ENCODE measurements at places on chromosomes 11 and 22.

DNA sequence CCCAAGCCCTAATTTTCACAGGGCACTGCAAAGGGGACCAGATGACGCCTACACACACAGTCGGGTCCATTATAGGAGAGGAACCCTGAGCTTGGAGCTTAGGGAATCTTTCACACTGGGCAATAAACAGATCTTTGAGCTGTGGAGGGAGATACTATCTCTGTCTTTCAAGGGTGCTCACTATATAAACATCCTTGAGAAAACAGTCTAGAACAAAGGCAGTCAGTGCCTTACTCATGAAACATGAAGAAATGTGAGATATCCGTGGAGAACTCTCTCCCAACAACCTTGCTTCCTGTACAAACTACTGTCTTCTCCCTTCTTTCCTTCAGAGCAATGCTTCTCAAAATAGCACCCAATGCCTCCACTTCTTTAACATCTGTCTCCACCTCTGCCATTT is 109.0 kb upstream of the APOA1 start:
- no peak for DNase-seq

GRCh38 chr11:116730601-116731000 is 42.2 kb downstream of the BUD13 start:
- DNase-seq, result no peak

- no peak for DNase-seq
Observed at GRCh38 chr11:36619502-36619901, 21.5 kb upstream of the RAG2 start.

DNA sequence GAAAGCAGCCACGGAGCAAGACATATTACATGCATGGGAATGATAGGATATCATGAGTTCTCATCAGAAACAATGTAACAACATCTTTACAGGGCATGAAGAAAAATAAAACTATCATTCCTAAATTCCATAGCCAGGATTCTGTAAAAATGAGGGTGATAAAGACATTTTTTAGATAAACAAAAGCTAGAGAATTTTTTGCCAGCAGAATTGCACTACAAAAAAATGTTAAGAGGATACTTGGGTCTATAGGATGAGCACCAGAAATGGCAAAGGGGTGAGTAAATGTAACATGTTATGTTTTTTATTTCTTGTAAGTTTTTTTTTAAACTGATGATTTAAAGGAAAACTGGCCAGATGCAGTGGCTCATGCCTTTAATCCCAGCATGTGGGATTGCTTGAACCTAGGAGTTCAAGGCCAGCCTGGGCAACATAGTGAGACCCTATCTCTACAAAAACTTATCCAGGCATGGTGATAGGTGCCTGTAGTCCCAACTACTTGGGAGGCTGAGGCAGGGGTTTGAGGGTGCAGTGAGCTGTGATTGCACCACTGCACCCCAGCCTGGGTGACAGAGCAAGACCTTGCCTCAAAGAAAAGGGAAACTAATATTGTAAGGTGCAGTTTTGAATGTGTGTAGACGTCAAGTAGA is 33.2 kb downstream of the TBX1 start:
- no peak for DNase-seq

GRCh38 chr11:8871171-8871775 is 39.7 kb upstream of the AKIP1 start:
- DNase-seq, result no peak

- DNase-seq, result no peak
Observed at GRCh38 chr11:120516461-120517389, 5.2 kb downstream of the GRIK4 start.

- DNase-seq, result no peak
Observed at GRCh38 chr11:116499396-116500003, 273.3 kb downstream of the BUD13 start.

GRCh38 chr11:121930004-121930965 is 185.7 kb downstream of the BLID start:
- no peak for DNase-seq

DNA sequence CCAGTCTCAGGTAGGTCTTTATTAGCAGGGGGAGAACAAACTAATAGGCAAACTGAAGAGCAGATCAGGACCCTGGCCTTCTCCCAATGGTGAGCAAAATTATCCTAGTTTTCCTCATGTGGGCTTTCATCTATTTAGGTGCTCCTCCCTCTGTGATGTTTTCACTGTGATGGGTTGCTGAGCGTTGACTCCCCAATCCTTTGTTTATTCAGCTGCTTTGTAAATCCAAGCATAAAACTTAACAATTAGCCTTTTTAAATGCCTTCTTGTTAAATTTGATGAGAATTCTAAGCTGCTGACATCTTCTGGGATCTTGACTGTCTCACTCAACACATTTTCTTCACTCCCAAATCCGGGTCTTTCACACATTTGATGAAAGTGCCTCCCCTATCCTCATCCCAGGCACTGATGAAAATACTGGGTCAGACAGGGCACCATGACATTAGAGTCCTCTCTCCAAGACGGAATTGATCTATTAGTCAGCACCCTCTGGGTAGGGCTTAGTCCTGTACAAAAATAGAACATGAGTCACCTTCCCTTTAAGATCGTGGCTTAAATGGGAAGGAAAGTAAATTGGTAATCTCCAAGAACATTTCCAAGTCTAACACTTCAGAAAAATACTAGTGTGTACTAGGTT is 199.3 kb upstream of the ISX start:
- DNase-seq, result no peak

DNA sequence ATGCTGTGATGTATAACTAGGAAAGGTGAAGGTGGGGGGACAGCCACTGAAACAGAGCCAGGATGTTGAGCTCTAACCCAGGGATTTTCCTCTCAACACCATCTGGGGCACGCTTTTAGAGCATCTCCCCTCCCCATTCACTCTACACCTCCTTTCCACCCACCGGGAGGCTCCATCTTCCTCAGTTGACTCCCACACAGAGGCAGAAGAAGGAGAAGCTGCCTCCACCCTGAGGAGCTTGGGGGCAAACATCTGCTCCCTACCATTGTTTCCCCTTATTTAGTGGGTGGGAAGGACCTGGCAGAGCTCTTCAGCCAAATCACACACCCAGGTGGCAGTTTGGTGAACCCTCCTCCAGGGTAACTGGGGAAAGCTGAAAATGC is 50.0 kb upstream of the ADA2 start:
- no peak for DNase-seq

GRCh38 chr22:26547426-26547825 is 35.2 kb upstream of the TFIP11 start:
- DNase-seq, result no peak

- no peak for DNase-seq
Observed at GRCh38 chr11:65790104-65790901, 3.4 kb downstream of the OVOL1 start.

- no peak for DNase-seq
Observed at GRCh38 chr22:46046299-46046685, 69.3 kb upstream of the WNT7B start.

- DNase-seq, result no peak
Observed at GRCh38 chr11:96227244-96227643, 115.8 kb downstream of the MAML2 start.

- no peak for DNase-seq
Observed at GRCh38 chr11:67053896-67054329, 2.7 kb upstream of the RHOD start.

GRCh38 chr11:65630215-65630614 is 7.7 kb upstream of the SIPA1 start:
- no peak for DNase-seq

DNA sequence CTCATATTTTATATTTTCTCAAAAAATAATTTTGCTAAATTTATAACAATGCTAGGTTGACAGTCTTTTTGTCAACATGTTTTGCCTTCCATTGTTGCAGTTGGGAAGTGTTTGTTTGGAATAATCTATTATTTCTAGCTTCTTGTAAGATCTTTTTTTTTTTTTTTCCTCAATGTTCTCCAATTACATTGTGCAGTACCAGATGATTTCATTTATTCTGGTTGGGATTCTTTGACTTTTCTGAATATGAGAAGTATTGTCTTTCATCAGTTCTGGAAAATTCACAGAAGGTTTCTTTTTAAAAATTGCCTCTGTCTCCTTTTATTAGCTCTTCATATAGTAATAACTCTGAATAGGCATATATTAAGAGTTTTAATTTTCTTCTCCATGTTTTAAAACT is 245.4 kb downstream of the DYNC2H1 start:
- no peak for DNase-seq

DNA sequence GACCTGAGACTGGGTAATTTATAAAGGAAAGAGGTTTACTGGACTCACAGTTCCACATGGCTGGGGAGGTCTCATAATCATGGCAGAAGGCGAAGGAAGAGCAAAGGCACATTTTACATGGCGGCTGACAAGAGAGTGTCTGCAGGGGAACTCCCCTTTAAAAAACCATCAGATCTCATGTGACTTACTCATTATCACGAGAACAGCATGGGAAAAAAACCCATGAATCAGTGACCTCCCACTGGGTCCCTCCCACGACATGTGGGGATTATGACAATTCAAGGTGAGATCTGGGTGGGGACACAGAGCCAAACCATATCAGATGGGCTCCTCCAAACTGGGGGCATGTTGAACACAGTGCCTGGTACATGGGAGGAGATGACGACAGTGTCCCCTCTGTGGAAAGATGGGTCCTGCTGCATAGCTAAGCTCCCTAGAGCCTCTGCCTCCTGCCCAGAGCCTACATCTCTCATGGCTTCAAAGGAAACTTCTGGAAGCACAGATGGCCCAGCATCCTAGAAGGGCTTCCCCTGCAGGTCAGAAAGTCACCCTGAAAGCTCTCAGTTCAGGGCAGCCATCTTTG is 46.1 kb downstream of the MYEOV start:
- DNase-seq, result no peak

GRCh38 chr11:119055901-119056300 is 1.1 kb downstream of the HYOU1 start:
- DNase-seq, result no peak

- DNase-seq, result no peak
Observed at GRCh38 chr22:36433318-36434231, 45.8 kb upstream of the MYH9 start.

DNA sequence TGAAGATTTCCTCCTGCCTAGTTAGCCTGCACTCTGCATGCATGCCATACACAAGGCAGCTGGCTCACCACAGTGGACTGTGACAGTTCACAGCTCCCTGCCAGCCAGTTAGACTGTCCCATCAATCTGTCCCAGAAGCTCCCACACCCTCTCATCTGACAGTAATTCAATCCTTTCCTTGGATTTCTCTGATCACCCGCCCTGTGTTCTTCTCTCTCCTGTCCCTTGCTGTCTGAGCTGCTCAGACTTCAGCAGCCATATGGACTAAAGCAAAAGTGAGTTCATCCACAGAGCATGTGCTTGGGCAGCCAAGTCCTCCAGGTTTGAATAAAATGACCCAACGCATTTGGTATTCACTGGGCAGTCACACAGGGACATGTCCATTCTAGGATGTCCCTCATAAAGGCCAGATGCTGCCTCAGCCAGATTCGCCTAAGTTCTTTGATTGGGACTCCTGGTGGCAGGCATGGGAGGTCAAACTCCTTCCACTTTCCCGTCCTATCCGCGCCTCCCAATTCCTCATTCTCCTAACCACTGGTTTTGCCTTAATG is 54.5 kb upstream of the ZBTB44 start:
- DNase-seq, result no peak

DNA sequence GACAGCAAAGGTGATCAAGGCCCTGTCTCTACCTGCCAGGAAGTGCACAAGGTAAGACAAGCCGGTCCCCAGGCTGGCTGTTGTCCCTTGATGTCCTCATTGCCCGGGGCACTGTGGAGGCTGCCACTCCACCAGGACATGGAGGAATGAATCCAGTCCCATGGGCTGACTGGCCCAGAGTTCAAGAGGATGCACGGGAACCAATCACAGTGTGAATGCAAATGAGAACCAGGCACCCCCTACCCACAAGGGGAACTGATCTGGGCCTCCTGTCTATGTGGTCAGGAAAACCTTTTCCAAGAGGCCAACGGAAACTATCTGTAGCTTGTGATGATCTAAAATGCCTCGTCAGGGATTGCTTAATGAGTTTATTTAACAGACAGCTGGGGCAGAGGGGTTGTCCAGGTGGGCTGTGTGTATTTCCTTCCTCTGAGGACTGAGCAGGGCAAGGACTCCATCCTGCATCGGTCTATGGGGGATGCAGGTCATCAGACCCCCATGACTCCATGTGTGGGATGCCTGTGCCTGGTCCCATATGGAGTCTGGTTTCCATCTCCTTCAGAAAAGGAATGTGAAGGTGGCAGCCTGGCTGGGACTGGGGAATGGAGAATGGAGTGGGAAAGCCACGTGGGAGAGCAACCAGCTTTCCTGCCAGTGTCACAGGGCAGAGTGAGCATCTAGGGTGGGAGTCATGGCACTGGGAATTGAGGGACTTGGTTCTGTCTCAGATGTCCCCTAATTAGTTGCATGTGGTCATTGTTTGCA is 60.5 kb downstream of the CD82 start:
- no peak for DNase-seq

- no peak for DNase-seq
Observed at GRCh38 chr11:35567737-35568465, 42.5 kb upstream of the PAMR1 start.

DNA sequence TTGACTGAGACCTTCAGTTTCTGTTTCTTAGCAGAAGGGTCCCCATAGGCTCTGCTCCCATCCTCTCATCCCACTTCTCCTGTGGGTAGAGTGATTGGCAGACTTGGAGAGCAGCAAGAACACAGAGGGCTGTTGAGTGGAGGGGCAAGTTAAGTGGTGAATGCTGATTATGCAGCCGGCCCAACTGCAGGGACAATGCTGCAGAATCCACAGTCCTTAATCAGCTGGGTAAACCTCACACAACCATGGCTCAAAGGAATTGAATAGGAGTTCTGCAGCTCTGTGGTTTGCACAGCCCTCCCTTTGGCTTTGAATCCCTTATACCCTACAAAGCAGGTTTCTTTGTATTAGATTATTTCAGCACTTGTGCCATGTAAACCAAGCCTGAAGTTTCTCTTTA is 161.1 kb downstream of the NAV2 start:
- no peak for DNase-seq

GRCh38 chr11:14858404-14858803 is 33.6 kb downstream of the CYP2R1 start:
- no peak for DNase-seq

DNA sequence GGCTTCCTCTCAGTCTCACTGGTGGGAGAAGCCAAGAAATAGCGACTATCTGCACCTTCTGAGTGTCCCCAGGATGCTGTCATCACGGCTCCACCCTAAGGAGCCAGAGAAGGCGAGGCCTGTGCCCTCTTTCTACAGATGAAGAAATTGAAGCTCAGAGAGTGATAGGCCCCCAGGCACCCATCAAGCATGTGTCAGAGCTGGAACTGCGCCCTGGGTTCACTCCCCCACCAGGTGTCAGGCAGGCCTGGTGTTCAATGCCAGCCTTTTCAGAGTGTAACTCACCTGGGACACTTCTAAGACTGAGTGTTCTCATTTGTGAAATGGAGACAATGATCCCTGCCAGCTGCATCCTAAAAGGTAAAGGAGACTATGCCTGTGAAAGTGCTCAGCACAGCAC is 127.3 kb upstream of the SEZ6L start:
- DNase-seq, result no peak

DNA sequence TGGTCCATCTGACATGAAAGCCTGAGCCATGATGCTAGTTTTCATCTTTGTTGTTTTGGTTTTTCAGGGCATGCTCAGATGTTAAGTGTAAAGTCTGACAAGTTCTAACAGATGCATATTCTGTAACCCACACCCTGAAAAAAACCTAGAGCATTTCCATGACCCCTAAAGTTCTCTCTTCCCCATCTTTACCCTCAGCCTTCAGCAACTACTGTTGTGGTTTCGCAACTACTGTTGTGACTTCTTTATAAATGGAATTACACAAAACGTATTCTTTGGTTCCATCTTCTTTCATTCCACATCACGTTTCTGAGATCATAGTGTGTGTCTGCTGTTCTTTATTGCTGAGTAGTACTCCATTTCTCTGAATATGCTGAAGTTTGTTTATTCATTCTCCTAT is 65.1 kb upstream of the LDLRAD3 start:
- no peak for DNase-seq
